ENCODE measurements at places on chromosomes 4 and X.

DNA sequence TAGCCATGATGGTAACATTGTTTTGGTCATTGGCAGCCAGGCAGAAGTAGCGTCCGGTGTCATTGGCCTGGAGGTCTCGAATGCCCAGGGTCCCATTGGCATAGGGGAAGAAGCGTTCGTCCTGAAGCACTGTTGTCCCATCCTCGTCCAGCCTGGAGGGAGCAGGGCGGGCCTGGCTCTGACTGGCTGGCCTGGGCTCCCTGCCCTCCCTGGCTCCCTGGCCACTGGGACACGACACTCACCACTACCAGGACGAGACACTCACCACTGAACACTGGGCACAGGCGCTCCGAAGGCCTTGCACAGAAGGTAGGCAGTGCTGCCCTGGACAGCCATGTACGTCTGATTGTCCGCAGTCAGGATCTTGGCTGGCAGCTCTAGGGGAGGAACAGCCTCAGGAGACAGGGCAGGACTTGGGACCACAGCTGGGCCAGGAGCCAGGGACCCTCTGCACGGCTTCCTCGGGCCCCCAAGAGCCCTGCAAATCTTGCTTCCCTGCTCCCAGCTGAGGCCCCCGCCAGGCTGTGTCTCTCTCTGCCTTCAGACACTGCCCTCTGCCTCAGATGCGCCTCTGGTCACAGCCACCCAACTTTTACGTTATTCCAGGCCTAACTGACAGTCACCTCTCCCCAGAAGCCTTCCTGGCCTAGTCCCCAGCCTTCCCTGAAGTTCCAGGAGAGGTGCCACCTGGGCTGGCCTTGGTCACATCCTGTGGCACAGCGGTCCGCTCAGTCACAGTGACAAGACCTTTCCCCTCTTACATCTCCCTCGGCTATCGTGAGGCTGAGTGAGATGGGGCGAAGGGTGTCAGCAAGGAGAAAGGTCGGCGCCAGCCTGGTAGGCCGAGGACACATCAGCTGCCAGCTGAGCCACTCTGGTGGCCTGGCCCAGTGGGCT lies 17.1 kb downstream of the L1CAM start:
- no peak for DNase-seq

GRCh38 chrX:116289592-116289991 lies 119.0 kb downstream of the AGTR2 start:
- DNase-seq: no peak

- no peak for DNase-seq
Measured at GRCh38 chr4:133316909-133317308, 167.8 kb downstream of the PCDH10 start.

DNA sequence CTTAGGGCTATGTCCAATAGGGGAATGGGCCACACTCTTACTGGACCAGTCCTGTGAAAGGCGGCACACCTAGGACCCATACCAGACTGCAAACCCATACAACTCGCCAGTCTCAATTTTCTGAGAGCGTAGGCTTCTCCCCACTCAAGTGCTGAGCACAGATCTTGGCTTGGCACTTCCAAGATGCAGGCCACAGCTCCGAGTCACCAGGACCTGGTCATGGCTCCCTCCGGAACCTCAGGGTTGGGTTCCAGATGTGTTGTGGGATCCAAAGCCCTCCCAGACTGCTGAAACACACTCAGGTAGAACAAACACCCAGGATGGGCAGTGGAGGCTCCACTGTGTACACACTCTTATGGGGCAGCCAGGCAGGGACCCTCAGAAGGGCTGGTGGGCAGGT lies 103.3 kb downstream of the TMEM144 start:
- no peak for DNase-seq

GRCh38 chr4:82044141-82044993 lies 329.4 kb downstream of the HNRNPD start:
- peak; percentile 18 for DNase-seq

DNA sequence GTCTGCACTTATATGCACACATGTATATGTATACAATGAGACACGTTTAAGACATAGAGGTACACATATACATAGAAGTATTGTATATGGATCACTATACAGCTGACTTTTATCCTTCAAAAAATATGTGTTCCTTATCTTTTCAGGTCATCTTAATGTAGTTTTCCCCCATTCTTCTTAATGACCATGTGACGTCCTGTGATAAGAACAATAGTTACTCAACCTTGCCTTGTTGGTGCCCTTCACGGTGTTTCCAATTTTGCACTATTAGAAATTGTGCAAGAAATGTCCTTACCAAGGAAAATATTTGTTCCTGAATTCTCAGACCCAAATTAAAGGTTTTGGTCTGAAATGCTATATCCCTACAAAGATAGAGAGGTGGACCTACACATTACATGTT lies 1.0 kb upstream of the PPBP start:
- no peak for DNase-seq

DNA sequence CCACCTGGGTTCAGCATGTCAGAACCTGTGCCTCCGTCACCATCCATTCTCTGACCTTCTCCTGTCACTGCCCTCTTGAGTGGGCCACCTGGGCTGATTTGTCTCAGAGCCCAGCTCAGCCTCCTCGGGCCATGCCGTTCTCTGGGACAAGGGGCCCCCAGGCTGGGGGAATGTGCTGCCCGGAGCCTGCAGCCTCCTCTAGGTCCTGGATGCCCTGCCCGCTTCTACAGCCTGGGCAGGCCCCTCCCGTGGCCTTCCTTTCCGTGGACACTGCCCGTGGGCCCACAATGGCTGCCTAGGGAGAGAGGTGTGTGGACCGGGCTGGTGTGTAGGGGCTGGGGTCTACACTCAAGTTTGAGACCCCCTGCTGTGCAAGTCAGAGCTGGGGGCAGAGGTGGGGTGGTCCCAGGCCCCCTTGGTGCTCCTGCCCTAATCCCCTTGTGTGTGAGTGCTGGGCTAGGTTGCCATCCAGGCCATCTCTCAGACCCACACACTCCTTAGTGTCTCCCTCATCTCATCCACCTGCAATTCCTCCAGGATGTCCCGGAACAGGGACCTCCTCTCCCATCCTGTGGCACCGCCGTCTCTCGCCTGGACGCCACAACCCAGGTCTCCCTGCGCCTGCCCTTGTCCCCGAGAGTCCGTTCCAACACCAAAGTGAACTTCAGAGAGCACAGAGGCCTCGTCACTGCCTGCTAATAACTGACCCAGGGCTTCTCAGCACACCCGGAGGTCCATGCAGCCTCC lies 12.4 kb downstream of the PSAPL1 start:
- no peak for DNase-seq

- DNase-seq: no peak
Measured at GRCh38 chr4:117793845-117794480, 240.3 kb upstream of the NDST3 start.

DNA sequence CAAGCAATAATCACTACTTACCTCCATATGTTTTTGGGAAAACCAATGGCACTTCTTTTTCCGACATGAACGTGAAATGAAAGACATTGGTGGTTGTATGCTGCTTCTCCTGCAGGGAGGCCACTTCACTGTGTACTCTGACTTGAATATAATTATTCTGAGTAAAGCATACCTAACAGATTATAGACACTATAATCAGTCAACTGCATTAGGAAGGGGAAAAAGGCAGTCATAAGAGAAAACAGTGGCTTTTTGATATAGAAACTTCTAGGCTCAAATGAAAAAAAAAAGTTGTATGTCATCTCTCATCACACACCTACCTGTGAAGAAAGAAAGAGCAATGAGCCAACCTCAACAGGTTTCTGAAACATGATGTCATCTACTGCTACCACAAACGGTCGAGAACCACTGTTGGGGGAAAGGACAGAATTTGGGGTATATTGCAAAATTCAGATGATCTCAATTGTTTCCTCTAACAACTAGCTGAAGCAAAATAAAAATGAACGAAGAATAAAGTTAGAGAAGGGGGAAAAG lies 37.4 kb downstream of the PRDX4 start:
- DNase-seq: no peak

DNA sequence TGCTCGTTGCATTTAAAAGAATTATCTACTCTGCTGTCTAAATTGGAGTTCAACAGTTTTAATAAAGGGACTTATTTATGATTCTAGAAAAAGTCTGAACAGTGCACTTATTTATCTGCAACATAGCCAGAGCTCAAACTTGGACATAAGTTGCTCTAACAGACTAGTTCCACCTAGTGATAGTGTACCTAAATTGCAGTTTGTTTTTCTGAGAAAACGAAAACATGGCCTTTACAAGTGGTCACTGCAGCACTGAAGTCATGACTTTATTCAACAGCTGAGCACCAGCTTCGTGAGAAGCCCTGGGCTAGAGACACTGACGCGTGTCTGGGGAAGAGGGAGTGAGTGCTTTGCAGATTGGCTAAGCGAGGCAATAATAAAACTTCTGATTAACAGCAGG lies 77.3 kb upstream of the IGSF1 start:
- peak; percentile 1 for DNase-seq

DNA sequence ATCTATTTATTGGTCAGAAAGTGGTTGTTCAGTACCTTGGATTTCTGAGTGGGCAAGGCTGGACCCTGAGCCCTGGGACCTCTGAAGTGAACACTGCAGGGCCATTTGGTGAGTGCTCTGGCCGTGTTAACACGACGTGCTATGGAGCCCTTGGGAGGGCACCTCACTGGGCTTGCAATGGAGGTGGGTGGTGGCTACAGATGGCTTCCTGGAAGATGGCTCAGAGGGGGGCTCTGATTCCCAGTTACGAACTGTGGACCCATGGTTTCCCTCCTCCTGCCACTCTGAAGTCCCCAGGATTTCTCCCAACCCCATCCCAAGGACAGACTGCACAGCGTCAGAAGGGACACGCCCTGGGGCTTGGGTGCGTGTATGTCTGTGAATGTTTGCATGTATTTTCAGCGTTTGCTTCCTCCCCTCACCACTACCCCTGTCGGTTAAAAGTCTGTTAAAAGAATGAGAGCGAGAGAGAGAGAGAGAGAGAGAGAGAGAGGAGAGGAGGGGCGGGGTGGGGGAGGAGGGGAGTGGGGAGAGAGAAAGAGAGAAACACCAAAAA lies 3.7 kb upstream of the RHOH start:
- peak; percentile 58 for DNase-seq

DNA sequence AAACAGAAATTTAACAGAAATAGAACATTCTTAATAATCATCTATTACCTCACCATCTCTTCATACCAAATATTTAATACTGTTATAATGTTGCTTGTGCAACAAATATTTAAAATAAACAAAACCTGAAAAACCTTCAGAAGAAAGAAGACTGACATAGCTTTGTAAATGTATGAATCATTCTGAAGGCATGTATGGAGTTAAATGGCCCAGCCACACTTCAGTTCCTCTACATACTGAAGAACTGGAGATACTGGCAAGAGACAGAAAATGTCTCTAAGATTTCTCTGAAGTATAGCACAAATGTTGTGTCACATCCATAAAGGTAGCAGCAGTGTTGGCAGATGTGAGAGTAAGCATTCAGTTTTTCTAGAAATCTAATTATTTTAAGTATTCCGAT lies 275.3 kb upstream of the FGF13 start:
- DNase-seq: no peak
